Activated T-cell treated with anti-CD3 and anti-CD28 coated beads for 48 hours (primary cell): ENCODE measurements at places on chromosomes 2 and 18.

DNA sequence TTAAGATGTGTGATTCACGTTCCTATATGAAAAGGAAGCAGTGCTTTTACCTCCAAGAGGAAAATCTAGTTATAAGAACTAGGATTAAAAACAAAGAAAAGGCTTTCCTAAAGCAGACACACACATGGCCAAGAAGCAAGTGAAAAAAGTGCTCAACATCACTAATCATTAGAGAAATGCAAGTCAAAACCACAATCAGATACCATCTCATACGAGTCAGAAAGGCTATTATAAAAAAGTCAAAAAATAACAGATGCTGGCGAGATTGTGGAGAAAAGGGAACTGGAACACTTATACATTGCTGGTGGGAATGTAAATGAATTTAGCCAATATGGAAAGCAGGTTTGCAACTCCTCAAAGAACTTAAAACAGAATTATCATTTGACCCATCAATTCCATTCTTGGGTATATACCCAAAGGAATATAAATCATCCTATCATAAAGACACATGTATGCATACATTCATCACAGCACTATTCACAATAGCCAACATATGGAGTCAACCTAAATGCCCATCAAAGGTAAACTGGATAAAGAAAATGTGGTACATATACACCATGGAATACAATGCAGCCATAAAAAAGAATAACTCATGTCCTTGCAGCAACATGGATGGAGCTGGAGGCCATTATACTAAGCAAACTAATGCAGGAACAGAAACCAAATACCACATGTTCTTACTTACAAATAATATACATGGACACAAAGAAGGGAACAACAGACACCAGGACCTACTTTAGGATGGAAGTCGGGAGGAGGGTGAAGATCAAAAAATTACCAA is 285.3 kb downstream of the RAD51AP2 start:
- DNase-seq: no peak

DNA sequence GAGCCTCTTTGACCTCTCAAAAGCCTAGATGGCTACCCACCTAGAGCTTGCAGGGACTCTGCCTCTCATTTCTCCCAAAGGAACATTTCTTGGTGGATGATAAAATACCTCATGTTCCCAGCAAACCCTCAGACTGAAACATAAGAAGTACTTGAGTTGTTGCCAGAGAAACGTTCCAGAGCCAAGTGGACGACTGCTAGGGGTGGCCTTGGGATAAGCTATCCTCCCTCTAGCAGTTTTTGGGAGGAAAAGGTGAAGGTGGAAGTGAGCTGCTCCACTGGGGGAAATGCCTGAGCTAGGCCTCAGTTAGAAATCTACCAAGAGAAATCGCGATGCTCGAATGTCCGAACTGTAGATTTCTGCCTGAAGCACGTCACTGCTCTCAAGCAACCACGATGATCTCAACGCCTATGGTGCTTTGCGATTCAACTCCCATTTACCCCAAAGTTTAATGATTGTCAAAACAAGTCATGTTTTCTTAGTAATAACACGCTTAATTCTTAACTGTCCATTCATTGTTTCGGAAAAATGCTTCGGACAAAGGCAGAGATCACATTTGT is 91.5 kb downstream of the CCBE1 start:
- DNase-seq: no peak

DNA sequence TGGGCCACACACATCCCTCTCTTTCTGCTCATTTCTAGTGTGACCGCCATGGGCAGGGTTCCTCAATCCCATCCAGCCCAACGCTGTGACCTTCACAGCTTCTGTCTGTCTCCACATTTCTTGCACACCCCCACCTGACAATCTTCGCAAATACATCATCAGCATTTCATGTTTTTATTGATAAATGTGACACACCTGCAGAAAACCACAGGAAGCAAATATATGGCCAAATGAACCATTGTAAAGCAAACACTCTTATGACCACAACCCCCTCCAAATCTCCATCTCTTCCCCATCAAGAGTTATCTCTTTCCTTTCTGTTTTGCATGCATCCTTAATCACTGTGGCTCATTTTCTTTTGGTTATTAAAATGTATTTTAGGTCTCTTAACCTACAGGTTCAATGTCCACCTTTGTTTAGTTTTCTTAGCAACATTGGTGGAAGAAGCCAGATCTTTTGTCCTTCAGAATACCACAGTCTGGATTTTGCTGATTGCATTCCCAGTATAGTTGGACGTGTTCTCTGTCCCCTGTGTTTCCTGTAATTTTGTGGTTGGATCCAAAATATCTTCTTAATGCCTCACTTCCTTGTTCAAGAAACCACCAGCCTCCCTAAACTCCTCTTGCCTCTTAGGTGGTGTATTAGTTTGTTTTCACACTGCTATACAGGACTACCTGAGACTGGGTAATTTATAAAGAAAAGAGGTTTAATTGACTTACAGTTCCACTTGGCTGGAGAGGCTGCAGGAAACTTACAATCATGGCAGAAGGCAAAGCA is 9.8 kb upstream of the NCK2 start:
- no peak for DNase-seq

DNA sequence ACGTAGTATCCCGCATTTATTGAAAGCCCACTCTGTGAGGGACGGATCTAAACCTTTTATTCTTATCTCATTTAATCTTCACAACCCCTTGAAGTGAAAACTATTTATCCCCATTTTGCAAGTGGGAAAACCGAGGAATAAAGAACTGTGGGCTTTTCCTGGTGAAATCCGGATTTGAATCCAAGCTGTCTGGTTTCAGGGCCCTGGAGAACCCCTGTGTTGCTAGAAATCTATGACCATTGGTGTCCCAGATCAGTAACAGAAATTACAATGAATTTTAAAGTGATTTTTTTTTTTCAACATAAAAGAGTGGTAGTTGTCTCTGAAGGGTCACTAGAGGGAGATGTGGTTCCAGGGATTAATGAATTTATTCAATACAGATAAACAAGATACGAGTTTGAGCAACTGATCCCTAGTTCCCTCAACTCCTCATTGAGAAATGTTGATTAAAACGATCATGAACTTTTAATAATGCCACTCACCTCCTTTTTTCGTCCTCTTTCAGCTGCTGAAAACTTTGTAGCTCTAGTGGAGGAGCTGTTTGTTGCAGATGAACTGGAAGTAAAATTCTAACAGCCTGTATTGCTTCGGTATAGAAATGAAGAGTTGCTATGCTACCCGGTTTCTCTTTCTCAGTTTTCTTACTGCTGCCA is 940 bp downstream of the XRCC5 start:
- no peak for DNase-seq

GRCh38 chr2:74552914-74553811 is 579 bp downstream of the LOXL3 start:
- no peak for DNase-seq

GRCh38 chr18:24076950-24077349 is 61.9 kb upstream of the CABYR start:
- no peak for DNase-seq

DNA sequence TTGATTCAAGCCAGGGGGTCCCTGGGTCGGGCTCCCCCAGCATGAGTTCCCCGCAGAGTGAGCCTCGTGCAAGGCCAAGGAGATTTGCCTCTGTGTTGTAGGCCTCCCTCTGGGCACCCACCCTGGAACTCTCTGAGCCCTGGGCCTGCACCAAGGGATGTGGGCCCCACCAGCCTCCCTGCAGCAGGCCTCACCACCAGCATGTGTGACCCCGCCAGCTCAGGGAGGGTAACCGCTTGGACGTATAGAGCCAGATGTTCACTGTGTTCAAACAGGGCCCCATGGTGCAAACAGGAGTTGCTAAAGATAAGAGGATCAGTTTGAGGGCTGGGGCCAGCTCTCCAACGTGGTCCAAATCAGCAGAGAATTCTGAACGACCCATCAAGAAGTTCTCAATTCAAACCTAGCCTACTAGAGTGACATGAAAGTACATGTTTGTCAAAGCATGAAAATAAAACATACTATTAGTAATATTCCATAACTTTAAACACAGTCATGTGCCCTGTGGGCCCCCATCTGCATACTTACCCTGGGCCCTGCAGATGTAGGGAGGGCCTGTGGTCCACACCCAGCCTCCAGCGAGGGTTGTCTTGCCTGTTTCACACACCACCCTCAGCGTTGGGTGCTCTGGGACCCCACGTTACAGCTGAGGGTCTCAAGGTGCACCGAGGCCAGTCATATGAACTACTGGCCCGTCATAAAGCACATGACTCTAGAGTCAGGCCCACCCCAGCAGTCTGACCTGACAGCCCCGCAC is 5.5 kb upstream of the TUBB6 start:
- DNase-seq: no peak

DNA sequence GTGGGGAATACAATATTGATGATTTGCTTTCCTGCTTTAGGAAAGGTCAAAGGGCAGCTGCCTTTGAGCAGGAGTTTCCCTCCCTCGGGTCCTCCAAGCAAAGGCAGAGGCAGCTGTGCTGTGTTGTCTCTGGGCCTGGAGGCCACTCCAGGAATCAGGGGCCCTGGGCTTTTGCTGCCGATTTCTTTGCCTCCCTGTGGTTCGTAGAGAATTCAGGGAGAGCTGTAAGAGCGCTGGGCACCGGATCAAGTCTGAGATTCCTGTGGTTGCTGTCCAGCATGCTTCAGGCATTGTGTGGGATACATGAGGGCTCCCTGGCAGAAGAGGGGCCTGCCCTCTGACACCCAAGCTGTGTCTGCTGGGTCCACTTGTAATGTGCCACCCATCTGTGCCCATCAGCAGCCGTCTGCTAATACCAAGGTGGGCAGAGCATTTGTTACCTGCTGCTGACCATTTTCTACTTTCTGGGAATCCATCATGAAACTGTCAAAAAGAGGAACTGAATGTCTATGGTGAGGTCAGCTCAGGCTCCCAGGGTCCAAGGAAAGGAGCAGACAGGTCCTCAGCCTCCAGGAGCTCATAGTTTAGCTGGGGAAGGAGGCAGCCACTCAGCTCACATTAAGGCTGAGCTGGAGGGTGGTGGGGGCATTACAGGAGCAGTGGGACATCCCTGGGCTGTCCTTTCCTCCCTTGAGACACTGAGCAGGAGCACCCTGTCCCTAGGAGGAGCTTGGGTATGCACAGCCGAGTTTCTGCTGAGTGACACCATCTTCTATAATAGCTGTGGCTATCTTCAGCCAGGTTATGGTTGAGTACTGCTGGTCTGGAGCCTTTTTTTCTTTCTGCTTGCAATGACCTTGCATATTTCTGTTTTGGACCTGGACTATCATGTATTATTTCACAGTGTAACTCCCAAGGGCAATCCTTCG is 68.5 kb downstream of the CTIF start:
- DNase-seq: no peak
